HepG2 (cell line): ENCODE measurements at places on chromosomes 2 and 18.

DNA sequence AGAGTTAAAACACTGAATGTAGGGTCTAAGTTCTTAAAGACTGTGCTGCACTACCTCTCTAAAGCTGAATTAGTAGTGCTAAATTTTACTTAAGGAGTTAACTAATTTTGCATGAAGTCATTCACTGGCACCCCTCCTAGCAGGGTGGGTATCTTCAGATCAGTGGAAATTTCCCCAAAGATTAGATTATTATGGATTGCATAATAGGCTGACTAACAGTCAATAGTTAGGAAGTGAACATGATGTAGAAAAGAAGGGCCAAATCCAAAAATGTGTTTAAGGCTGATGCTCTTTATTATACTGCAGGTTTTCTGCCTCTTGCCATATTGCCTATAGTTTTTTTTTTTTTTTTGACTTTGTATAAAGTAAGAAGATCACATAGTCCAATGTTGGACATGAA, 5.2 kb downstream of the ZNF638 start:
- no peak for DNase-seq

- DNase-seq = no peak
Observed at GRCh38 chr2:239566995-239567568, 166.3 kb upstream of the HDAC4 start.

- no peak for DNase-seq
Observed at GRCh38 chr2:181527058-181527457, 69.9 kb downstream of the ITGA4 start.

- DNase-seq = no peak
Observed at GRCh38 chr2:197239434-197239833, 71.1 kb downstream of the ANKRD44 start.

GRCh38 chr18:34548120-34548972, 161.8 kb upstream of the DTNA start:
- peak; percentile 14 for DNase-seq

DNA sequence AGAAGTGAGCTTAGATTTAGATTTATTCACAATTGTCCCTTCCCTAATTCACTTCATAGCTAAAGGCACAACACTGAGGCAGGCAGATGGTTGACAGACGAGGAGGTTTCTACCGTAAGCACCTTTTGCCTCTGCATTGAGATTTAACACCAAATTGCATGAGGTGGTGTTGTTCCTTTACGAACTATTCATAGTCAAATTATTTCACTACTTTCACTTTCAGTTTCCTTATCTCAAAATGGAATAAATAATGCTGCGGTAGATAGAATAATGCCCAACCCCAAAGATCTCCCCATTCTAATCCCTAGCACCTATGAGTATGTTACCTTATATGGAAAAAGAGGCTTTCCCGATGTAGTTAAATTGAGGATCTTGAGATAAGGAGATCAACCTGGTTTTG, 58.9 kb upstream of the LINC00305 start:
- DNase-seq = no peak

DNA sequence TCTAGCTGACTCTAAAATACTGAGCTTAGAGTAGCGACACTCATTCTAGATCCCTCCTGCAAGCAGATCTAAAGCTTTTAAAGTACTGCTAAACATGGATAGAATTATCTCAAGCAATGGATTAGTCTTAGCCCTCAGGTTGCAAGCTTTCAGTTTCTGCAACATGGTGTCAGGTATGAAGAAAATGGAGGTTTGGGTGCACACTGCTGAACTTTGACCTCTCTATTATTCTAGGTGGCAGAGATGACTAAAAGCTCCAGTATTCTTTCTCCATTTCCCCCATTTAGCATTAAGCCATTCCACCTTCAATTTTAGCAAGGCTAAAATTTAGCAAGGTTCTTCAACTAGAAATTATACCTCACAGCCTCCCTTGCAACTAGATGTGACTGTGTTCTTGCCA, 117.0 kb downstream of the CACNB4 start:
- DNase-seq = no peak

DNA sequence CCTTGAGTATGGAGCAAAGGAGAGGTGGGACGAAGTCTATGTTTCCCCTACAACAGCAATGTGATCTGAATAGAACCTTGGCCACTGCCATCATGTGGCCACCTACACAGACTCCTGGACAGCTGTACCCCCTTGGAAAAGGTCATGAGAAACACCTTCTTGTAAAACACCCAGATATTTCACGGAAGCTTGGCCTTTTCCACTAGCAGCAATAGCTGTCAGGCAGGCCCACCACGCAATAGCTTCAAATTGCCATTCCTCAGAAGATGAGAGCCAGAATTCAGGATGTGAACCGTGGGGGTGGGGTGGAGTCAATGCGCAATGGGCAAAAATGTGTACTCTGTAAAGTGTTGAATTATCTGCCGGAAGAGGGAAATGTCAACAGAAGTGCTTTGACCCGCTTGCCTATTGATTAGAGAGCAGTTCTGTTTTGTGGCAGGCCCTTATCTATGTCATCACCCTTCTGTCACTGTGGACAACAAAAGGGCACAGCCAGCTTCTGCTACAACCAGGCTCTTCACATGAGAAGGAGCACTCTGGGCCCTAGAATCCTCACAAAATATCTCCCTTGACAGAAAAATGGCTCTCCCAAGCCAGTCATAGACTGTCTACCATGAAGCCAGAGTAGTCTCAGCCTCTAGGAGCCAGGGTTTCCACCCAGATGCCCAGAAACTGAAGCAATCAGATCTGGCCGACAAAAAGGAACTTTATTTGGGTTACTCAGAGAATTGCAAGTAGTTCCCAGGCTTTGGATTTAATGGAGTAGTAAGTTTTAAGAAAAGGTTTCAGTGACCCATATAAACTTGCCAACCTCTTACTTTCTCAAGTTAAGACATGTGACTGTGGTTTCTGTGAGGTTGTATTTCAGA, 9.5 kb downstream of the INPP1 start:
- peak; percentile 99 for DNase-seq

GRCh38 chr2:79669714-79670113, 156.9 kb downstream of the CTNNA2 start:
- no peak for DNase-seq

DNA sequence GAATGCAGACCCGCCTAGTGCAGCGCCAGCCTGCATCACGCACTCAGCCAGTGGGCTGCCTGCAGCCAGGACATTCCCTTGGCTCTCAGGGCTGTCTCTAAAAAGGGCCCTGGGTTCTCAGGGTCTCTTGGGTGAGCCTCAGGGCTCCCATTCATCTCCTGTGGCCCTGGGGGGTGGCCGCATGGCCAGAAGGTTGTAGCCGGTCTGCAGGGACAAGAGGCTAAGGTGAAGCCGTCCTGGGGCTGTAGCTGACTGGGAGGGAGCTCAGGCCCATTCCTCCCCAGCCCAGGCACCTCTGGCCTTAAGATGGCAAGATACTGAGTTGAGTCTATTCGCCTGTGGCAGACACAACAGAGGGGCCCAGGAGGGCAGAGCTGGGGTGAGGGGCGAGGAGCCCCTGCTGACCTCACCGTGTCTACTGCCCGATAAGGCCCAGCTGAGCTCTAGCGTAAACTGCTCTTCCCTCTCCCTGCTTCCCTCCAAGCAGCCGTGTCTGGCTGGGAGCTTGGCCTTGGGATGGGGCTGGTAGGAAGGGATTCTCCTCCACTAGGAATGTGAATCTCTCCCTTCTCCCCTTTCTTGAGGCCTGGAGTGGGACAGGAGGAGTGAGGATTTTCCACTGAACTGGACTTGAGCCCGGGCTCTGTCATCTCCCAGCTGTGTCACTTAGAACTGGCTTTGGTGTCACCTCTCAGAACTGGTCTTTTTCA, 37.9 kb downstream of the INHBB start:
- no peak for DNase-seq

- peak; percentile 76 for DNase-seq
Observed at GRCh38 chr2:38948995-38949394, 59.3 kb downstream of the ARHGEF33 start.

DNA sequence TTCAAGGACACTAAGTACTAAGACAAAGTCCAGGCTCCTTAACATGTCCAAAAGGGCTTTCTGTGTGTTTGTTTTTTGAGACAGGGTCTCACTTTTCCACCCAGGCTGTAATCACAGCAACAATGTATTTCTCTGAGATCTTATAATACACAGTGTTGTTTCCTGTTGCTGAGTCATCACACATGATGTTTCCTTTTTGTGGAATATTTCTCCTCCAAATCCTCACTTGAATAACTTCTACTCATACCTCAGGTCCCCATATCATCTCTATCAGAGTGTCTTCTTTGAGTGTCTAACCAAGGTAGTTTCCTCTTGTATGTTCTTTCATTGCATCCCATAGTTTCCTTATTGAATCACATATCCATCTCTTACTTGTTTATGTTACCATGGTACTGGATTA, 632.0 kb upstream of the PIK3C3 start:
- no peak for DNase-seq

DNA sequence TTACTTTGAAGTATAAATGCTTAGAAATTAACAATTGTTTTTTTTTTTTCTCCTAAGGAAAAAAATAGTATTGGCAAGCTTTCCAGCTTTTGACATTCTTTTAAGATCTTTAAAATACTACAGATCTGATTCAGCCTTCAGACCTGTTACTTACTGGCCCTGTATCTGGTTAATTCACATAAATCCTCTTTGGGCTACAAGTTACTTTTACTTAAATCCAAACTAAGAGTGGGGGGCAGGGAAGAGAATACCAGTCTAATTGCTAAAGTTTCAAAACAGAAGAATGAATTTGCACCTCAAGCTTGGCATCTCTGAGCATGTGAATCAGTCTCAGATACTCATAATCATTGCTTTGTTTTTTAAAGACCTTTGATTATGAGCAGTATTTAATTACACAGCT, 386.3 kb downstream of the PARD3B start:
- no peak for DNase-seq

- no peak for DNase-seq
Observed at GRCh38 chr2:96727431-96727830, 12.4 kb downstream of the LMAN2L start.

- DNase-seq = no peak
Observed at GRCh38 chr18:58288921-58289797, 245.1 kb downstream of the NEDD4L start.

GRCh38 chr2:106130251-106130998, 63.7 kb downstream of the UXS1 start:
- DNase-seq = peak; percentile 37

DNA sequence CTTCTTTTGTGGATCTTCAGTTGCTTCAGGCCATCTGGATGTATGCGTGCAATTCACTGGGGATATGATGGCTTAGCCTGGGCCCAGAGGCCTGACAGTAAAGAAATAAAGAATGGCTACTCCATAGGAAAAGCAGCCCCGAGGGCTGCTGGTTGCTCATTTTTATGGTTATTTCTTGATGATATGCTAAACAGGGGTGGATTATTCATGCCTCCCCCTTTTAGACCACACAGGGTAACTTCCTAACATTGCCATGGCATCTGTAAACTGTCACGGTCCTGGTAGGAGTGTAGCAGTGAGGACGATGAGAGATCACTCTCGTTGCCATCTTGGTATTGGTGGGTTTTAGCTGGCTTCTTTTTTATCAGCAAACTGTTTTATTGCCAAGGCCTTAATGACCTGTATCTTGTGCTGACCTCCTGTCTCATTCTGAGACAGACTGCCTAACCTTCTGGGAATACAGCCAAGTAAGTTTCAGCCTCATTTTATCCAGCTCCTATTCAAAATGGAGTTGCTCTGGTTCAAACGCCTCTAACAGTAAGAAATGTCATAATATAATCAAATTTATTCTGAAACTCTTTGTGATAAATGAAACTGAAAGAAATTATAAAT, 60.5 kb downstream of the DSEL start:
- no peak for DNase-seq
